ENCODE measurements at places on chromosomes 4 and X. TPM values are rescaled to one million over a fixed set of nuclear protein-coding genes. Genes with fewer than 3 reads are reported as not detected.

Gene RASL11B
- total RNA-seq: not detected

Gene SLC4A4
- 1.2 TPM for total RNA-seq

Gene CTAG1B
- total RNA-seq: not detected

Gene ADAMTS3
- not detected for total RNA-seq

Gene PPBP
- total RNA-seq: 0.38 TPM

Gene TMEM35A
- total RNA-seq: not detected

Gene OPHN1
- 2.8 TPM for total RNA-seq

Gene SMC1A
- total RNA-seq: 46.0 TPM

Gene FGA
- 17.4 TPM for total RNA-seq

Gene SPANXA1
- total RNA-seq: not detected

Gene CFAP99
- 0.06 TPM for total RNA-seq

Gene NLRP2B
- not detected for total RNA-seq

Gene PNMA6F
- not detected for total RNA-seq

Gene CHRDL1
- not detected for total RNA-seq

Gene SCRG1
- total RNA-seq: not detected

Gene PORCN
- 19.5 TPM for total RNA-seq

Gene RP2
- 12.4 TPM for total RNA-seq

Gene VSIG4
- total RNA-seq: not detected

Gene ANK2
- total RNA-seq: 1.2 TPM

Gene TLL1
- total RNA-seq: 0.38 TPM

Gene GAGE13
- not detected for total RNA-seq

Gene AMBN
- total RNA-seq: not detected

Gene IDUA
- 13.0 TPM for total RNA-seq

Gene CENPI
- total RNA-seq: 12.8 TPM

Gene GAB3
- total RNA-seq: 0.85 TPM

Gene PNCK
- 0.13 TPM for total RNA-seq

Gene NOX1
- total RNA-seq: not detected

Gene NUDT10
- 0.98 TPM for total RNA-seq

Gene OTUD6A
- not detected for total RNA-seq

Gene CT45A2
- total RNA-seq: not detected

Gene ITGB1BP2
- total RNA-seq: 0.88 TPM

Gene ABCG2
- total RNA-seq: 19.1 TPM

Gene DDX53
- total RNA-seq: not detected

Gene SPANXD
- total RNA-seq: not detected

Gene LRAT
- total RNA-seq: not detected

Gene SHROOM2
- total RNA-seq: 0.48 TPM

Gene SPOCK3
- total RNA-seq: 0.40 TPM

Gene DMRTC1B
- total RNA-seq: not detected

Gene MAGED4
- total RNA-seq: 11.6 TPM

Gene SEPTIN6
- 10.1 TPM for total RNA-seq

Gene GPR50
- 0.14 TPM for total RNA-seq

Gene CXCL13
- total RNA-seq: not detected

Gene CWH43
- not detected for total RNA-seq

Gene GUCY1B1
- 0.16 TPM for total RNA-seq

Gene CSAG2
- total RNA-seq: not detected

Gene RHOXF2
- not detected for total RNA-seq

Gene SSX4B
- not detected for total RNA-seq

Gene TAF7L
- 0.10 TPM for total RNA-seq

Gene NXF2
- not detected for total RNA-seq

Gene TMPRSS11B
- total RNA-seq: not detected

Gene SPANXA2
- total RNA-seq: 0.40 TPM

Gene FATE1
- not detected for total RNA-seq

Gene C4orf36
- total RNA-seq: 1.1 TPM

Gene RNF175
- not detected for total RNA-seq

All from A549 treated with GW870086 at 1 μM for 4 hours (cell line).